Left forelimb (tissue), 1 donor: ENCODE measurements at places on chromosomes 4 and X.

DNA sequence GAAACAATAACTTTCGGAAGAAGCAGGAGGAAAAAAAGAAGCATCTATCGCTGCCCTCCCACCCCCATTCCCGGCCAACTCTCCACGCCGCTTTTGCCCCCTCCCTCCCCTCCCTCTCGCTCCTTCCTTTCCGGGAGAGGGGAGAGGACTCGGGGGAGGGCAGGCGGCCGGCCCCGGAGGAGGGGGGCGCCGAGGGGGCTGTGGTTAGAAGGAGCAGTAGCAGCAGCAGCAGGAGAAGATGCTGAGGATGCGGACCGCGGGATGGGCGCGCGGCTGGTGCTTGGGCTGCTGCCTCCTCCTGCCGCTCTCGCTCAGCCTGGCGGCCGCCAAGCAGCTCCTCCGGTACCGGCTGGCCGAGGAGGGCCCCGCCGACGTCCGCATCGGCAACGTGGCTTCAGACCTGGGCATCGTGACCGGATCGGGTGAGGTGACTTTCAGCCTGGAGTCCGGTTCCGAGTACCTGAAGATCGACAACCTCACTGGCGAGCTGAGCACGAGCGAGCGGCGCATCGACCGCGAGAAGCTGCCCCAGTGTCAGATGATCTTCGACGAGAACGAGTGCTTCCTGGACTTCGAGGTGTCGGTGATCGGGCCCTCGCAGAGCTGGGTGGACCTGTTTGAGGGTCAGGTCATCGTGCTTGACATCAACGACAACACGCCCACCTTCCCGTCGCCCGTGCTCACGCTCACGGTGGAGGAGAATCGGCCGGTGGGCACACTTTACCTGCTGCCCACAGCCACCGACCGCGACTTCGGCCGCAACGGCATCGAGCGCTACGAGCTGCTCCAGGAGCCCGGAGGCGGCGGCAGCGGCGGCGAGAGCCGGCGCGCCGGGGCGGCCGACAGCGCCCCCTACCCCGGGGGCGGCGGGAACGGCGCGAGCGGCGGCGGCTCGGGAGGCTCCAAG lies 1.3 kb downstream of the PCDH7 start:
- peak; percentile 73 for DNase-seq

DNA sequence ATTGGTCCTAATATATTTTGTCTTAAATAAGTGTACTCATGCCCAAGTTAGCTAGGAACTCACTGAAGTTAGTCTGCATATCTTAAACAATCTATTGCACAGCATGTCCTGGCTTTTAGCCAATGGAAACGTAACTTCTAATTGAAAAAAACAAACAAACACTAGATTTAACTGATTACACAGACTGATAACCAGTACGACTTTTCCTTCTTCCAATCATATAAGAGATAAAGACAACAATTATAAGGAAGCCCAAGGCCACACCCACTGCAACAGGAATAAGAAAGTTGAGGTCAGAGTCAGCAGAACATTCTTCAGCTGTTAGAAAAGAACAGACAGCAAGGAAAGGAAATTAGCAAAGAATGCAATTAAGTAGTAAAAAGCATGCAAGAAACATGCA lies 40.8 kb downstream of the LAMP2 start:
- DNase-seq = no peak

DNA sequence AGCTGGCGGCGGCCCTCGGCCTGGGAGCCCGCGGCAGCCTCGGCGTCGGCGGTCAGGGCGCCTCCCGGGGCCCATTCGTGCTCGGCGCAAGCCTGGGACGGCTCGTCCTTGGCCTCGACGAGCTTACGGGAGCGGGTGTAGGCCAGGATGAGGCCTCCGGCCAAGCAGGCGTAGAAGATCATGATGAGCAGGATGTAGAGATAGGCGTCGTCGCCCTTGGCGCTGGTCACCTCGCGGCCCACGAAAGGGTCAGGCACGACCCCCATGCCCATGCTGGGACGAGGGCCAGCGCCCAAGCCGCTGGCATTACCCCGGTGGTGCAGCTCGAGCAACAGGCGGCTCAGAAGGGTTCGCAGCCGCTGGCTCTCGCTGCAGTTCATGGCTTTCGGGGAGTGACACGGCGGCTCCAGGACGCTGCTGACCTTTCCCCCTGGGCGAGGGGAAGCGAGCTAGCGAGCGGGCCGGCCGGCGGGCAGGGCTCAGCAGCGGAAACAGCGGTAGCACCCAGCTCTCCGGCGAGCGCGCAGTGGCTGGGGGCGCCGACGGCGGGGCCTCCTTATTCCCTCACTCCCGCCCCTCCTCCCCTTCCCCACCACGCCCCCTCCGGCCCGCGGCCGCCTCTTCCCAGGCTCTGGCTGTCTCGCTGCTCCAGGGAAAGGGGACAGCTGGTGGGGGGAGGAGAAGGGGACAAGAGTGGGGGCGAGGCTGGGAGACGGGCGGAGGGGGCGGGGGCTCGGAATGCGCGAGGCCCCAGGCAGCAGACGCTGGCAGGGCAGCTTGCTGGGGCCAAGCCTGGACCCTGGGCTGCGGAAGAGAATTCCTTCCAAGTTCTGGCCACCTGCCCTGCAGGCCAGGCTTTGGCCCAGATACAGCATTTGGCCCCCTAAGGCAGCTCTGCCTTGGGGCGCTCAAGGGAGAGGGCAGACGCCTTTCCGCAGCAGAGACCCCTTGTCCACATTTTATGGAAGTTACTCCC lies at the start of gene KCNE5:
Gene KCNE5, minus strand, starts transcription at position 532 of the 976 bp plus-strand sequence. Its CDS starts 152 bp downstream, at position 380.
- DNase-seq = peak; percentile 66

- no peak for DNase-seq
Observed at GRCh38 chrX:120797188-120797851, 78.3 kb downstream of the CT47B1 start.

DNA sequence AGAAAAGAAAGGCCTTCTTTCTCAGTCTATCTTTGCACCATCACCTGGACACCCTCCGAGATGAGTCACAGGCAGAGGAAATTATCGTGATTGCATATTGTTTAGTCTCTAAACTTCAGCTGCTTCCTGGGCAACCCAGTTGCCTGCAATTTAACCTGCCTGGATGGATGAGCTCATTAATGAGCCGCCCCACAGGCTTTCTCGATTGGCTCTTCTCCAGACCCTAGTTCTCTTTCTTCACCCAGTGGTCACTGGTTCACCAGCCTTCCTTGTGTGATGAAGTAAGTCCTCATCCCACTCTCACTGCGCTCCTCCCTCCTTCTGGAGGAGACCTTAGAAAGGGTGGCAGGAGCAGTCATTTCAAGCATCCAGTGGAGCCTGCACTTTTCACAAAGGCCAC lies 94.4 kb downstream of the SOWAHB start:
- DNase-seq = no peak

GRCh38 chr4:57605376-57605775 lies 495.2 kb upstream of the IGFBP7 start:
- no peak for DNase-seq

GRCh38 chr4:41881981-41882624 lies 53.1 kb upstream of the TMEM33 start:
- no peak for DNase-seq

- no peak for DNase-seq
Observed at GRCh38 chrX:153802513-153803045, 8.1 kb downstream of the SSR4 start.

- peak; percentile 55 for DNase-seq
Observed at GRCh38 chr4:7417639-7418038, 17.1 kb downstream of the PSAPL1 start.

DNA sequence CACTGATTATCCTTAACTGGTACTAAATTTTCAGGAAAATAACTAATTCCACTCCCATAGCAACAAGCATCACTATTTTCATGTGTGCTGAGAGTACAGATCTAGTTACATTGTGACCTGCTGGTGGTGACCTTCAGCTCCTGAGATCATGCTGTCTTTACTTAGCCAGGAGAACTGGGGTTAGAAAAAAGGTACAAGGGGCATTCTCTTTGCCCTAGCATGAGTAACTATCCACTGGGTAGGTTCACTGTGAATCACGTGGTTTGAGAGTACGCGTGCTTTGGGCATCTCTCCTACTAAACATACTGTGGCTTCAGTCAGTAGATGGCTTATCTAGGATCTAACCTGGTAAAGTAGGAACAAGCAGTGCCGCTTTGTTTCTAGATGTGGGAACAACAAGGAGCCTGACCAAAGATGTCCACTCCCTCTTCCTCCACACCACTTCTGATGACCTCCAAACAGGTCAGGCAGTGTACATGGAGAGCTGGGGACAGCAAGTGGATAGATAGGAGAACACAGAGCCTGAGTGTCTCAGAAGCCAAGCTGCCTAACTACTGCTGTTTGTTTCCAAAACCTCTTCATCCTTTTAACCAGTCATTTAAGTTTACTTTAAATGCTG lies 90.2 kb downstream of the CBR4 start:
- no peak for DNase-seq

GRCh38 chrX:129653181-129653970 lies 1.4 kb downstream of the APLN start:
- DNase-seq = no peak

DNA sequence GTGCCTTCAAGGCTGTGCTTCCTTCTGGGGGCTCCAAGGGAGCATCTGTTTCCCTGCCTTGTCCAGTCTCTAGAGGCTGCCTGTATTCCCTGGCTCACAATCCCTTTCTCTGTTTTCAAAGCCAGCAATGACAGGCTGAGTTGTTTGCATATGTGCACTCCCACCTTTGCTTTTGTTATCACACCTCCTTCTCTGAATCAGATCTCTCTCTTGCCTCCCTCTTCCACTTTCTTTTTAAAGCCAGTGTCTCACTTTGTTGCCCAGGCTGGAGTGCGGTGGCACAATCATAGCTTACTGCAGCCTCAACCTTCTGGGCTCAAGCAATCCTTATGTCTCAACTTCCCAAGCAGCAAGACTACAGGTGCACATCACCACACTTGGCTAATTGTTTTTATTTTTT lies 37.1 kb upstream of the LEF1 start:
- DNase-seq = no peak

DNA sequence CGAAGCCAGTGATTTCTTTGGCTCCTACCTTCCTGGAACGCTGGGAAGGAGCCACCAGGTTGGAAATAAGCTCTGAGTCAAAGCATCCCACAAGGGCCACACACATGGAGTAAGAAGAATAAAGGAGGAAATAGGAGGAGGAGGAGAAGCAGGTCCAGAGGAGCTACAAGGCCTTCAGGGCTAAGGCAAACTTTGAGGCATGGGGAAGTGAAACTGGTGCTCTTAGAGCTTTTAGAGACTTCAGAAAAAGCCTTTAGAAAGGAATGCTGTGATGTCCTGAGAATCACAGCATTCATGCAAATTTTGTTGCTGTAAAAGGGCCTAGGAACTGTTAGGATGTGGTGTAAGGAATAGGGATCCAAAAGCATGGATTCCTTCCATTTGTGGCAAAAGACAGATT lies 135.9 kb upstream of the ARHGEF9 start:
- DNase-seq = no peak

DNA sequence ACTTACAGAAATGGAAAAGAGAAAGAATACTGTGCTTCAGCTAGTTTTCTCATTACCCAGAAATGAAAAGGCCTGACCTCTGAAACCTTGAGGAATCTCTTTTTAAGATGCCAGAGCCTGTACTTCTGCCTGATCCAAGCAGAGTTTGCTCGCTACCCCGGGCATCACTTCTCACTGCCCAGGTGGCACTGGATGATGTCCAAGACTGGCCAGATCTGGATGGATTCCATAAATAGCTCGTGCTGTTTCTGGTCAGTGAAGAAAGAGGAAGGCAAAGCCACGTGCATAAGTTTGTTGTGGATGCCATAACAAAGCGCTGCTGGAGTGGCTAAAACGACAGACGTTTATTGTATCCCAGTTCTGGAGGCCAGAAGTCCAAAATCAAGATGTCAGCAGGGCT lies 133.5 kb downstream of the TBL1X start:
- DNase-seq = no peak

DNA sequence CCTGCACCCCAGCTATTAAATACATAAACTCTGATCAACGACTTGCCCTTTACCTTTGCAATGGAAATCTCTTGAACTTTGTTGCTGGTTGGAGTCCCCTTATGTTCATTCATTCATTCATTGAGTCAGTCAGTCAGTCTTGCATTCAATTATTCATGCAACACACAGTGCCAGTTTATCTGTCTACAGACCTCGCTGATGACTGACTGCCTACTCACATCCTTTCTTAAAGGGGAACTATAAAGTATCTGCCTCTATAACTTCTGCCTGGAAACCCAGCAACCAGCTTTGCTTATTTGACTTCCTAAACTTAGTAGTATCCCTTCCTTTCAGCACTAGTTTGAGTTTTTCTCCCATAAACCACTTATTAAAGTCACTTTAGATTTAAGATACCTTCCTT lies 620.8 kb upstream of the ADGRL3 start:
- DNase-seq = no peak

- no peak for DNase-seq
Observed at GRCh38 chr4:66307641-66308438, 637.6 kb upstream of the EPHA5 start.

DNA sequence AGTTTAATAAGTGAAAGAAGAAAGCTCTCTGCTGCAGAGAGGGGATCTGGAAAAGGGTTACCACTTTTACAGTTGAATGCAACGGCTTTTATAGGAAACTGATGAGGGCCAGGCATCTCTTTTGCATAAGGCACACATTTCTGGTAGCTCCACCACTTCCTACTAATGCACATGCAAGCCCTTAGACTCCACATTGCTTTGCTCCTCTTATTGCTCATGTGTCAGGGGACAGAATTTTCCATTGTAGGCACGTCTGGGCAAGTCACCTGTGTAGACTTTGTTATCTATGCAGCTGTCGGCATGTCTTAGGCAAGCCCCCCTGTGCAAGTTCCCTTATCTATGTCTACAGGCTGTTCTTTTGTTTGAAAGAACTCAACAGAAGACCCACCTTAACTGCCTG lies 294.6 kb upstream of the STS start:
- DNase-seq = no peak

- DNase-seq = peak; percentile 64
Observed at GRCh38 chr4:142846729-142847596, 862 bp upstream of the INPP4B start.

GRCh38 chr4:4995908-4996265 lies 23.4 kb downstream of the CYTL1 start:
- no peak for DNase-seq

DNA sequence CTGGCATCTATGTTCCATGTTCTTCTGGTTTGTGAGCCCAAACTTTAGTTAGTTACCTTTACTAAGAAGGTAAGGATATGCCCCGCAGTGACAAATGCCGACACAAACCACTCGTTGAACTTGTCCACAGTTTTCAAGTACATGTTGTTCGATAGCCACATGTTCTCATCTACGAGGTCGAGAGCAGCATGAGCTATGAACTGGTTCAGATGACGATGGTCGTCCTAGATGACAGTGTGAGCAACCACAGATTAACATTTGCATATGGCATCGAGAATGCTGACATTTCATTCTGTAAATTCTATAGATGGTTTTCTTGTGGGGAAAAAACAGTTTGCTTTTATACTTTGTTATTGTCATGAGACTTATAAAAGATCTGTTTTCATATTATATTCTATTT lies 18.0 kb downstream of the TRAPPC2 start:
- DNase-seq = no peak

GRCh38 chr4:76905521-76905920 lies 7.6 kb upstream of the SOWAHB start:
- no peak for DNase-seq

- DNase-seq = no peak
Observed at GRCh38 chrX:15245896-15246295, 24.0 kb downstream of the ASB9 start.

DNA sequence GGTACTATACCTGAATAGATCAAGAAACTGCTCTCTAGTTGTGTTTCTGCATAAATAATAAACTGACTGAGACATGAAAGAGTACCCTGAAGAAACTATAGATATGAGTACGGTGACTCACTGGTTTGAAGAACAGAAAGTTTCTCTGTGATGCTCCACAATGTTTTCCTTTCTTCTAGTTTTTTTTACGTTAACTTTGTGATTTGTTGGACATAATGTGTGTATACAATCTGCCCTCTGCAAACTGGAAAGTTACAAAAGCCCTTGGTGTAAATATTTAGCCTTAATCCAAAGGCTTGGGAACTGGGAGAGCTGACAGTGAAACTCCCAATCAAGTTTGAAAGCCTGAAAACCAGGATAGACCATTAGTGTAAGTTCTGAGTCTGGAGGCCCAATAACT lies 31.6 kb upstream of the PAPSS1 start:
- no peak for DNase-seq
